ENCODE measurements at places on chromosomes 7 and 10.

- DNase-seq, result no peak
Measured at GRCh38 chr7:47690902-47691558, 109.1 kb upstream of the TNS3 start.

DNA sequence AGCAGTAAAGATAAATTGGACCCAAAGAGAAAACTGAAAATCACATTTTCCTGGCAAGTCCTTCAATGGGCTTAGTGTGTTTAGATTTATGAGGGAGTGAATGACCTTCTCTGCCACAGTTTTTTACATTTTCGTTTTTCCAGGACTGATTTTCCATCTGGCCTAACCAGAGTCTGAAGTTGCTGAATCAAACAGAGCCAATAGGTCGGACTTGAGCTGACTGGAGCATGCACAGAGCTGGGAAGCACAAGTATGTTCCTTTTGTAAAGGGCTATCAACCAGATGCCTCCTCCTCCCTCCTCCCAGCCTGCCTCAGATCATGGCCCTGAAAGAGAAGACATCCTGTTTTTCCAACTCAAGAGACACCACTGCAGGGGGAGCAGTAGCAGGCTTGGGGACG is 126.0 kb upstream of the ANKRD1 start:
- no peak for DNase-seq

GRCh38 chr10:66218981-66219587 is 706.8 kb upstream of the LRRTM3 start:
- peak; percentile 38 for DNase-seq

DNA sequence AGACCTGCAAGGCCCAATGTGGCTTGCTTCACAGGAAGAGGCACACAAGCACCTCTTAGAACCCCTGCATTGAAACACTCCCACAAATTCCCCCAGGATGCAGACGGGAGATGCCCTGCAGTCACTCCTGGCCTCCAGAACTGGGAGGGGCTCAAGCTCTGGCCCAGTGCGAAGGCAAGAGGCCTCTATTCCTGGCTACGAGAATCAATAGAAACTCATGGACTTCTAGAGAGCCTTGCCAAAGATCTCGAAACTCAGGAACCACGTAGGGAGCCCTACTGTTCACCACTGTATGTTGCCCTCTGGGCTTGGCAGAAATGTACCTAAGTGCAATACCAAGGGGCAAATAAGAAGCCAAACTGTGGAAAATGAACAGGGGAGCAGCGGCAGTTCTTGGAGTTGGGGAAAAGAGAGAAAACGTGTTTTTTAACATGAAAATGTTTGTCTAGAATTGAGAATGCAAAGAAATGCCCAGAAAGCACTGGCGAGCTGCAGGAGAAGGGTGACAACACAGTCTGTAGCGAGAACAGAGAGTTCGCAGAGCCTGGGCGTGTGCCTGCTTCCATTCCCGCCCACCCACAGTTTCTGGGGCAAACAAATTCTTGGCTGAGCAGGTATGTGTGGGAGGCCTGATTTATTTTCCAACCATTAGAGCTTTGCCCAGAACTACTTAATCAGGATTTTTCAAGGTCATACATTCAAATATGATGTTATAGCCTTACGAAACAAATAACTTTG is 260.5 kb upstream of the KLF14 start:
- no peak for DNase-seq

GRCh38 chr7:17325364-17325763 is 26.9 kb downstream of the AHR start:
- no peak for DNase-seq

DNA sequence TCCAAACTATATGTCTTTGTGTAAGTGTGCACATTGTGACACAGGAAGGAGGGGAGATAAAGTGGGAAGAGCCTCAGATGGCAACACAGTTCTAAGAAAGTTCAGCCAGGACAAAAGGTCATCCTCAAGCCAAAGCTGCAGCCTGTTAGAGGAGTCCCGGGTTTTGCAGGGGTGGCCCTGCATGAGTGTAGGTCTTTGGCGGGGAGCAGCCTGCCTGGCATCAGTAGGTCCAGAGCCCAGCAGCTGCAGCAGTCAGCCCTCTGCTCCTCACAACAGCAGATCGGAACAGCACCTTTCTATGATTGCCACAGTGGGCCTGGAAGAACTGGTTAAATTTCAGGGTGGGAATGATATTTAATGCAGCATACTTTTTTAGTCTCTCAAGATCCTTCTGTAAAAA is 13.5 kb upstream of the VDAC2 start:
- DNase-seq, result no peak

GRCh38 chr7:28618383-28618782 is 206.1 kb downstream of the CREB5 start:
- DNase-seq, result no peak

GRCh38 chr7:149731207-149731955 is 42.0 kb downstream of the ZNF467 start:
- no peak for DNase-seq

GRCh38 chr10:75395066-75395931 is 6.3 kb downstream of the ZNF503 start:
- peak; percentile 39 for DNase-seq

DNA sequence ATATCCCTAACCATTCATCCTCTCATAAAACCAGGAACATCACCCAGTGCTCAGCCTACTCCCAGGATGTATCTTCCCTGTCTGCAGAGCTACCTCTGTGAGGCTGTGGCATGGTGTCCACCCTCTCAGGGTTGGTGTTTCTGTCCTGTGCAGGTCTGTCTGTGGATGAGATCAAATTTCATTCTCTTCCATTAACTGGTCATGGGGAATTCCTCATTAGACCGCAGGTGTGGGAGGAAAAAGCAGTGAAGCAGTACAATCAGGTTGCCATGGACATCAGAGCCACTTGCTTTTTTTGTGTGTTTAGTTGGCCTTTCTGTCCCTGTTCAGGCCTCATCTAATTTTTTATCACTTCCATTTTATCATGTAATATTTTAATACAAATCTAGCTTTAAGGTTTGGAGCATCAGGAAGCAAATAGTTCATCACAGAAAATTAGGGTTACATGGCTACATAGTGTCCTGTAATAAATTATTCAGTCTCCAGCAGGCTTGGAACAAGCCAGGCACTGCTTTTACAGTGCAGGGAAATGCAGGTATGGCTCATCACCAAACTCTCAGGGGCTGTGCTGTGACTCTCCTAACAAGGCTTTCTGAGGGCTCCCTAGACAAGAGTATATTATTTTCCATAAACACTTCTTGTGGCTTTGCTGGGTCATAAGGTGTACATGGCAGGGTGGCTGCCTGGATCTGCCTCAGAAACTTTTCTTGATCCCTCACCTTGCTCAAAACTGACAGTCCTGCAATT is 594.9 kb upstream of the IGFBP3 start:
- no peak for DNase-seq

DNA sequence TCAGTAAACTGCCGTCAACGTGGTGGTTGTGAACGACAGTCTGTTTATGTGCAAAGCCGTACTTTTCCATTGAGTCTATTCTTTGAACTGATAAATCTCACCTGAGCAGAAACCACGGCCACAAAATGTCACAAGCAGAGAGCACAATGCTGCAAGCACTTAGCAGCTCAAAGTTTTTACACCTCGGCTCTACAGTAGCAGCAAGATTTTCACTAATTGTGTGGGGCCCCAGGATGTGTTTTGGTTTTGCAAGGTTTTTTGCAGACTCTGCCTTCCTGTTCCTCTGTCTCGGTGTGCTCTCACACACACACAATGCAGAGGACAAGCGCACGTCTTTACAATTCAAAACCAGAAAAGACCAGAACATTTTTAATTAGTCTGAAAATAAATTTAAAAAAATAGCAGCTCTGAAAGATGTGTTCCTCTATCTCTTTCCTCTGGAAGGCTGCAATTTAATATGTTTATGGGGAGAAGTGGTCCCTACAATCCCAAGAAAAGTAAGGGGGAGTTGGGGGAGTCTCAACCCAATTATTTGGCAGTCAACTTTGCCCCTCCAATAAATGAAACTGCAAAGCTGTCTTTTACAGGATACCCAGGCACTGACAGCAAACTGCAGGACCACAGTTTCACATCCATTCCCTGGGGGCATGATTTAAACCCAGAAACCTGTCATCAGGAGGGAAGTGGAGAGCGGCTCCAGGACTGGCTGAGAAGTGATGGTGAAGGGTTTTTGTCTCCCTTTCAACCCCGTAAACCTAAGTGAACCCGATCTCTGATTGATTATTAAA is 73.8 kb upstream of the SFMBT2 start:
- peak; percentile 87 for DNase-seq

DNA sequence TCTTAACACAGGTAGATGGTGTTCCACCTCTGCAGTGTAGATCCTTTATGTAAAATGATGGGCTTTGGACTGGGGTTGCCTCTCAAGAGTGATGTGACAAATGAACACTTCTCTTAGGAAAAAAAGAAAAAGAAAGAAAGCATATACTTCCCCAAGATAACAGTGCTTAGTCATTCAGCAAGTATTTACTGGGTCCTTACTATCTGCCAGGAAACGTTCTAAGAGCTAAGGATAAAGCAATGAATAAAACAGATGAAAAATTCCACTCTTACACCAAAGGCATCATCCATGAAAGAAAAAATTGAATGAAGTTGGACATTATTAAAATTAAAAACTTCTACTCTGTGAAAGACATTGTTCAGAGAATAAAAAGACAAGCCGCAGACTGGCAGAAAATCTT is 177.3 kb downstream of the C7orf25 start:
- no peak for DNase-seq

- no peak for DNase-seq
Measured at GRCh38 chr10:46198516-46198915, 88.3 kb upstream of the ANTXRL start.

- DNase-seq, result no peak
Measured at GRCh38 chr10:27369880-27370279, 129.3 kb upstream of the ACBD5 start.

- DNase-seq, result no peak
Measured at GRCh38 chr10:133399123-133399601, 5.2 kb downstream of the MTG1 start.

- DNase-seq, result no peak
Measured at GRCh38 chr10:28981007-28981406, 303.7 kb downstream of the BAMBI start.

GRCh38 chr7:46934198-46934825 is 647.6 kb downstream of the TNS3 start:
- DNase-seq, result no peak

DNA sequence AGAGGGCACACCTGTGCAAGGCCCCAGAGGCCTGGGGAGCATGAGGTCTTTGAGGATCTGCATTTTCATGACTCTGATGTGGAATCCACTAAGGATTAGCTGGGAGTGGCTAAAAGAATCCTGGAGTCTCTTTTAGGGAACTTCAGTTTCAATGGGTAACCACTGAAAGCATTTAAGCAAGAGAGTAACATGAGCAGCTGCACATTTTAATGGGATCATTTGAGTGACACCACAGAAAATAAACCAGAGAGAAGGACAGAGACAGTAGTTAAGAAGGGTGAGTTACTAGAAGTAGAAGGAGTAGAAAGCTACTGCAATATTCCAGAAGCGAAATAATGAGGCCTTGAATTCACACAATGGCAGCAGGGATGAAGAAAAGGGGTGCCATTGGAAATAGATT is 5.2 kb downstream of the GOT1 start:
- DNase-seq, result no peak

DNA sequence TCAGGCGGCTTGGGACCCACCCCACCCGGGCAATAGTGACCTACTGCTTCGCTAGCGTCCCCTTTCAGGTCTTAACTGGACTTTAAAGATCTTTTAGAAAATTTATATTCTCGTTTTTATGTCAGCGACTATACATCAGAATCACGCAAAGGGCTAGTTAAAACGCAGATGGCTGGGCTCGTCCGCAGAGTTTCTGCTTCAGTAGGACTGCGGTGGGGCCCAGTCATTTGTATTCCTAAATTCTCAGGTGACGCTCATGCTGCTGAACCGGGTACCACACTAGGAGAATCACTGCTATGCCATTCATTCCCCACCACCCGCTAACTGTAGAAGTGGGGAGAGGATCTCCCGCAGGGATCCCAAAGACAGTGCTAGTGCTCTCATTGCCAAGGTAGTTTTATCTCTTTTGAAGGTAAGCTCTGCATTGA is 12.0 kb upstream of the SP8 start:
- DNase-seq, result no peak

DNA sequence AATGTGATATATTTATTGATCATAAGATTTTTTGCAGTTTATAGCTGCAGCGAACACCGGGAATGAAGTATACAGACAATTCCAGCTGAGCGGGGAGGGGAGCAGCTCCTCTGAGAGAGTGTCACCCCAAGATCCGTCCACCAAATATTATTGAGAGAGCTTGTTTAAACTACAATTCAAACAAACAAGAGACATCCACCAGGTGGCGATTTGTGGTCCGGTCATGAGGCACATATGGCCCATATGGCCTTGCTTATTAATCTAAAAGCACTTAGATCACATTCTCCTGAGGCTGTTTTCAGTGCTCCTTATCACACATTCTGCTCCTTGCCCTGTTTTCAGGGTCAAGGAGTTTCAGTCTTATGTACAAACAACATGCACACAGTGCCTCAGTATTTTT is 83.1 kb downstream of the THSD7A start:
- DNase-seq, result peak; percentile 1

GRCh38 chr10:86804805-86805204 is 48.4 kb downstream of the BMPR1A start:
- DNase-seq, result no peak

GRCh38 chr7:33485747-33486493 is 356.6 kb downstream of the BBS9 start:
- no peak for DNase-seq

- DNase-seq, result no peak
Measured at GRCh38 chr7:135965602-135966001, 11.6 kb downstream of the MTPN start.

GRCh38 chr7:42016517-42016916 is 220.5 kb downstream of the GLI3 start:
- no peak for DNase-seq

DNA sequence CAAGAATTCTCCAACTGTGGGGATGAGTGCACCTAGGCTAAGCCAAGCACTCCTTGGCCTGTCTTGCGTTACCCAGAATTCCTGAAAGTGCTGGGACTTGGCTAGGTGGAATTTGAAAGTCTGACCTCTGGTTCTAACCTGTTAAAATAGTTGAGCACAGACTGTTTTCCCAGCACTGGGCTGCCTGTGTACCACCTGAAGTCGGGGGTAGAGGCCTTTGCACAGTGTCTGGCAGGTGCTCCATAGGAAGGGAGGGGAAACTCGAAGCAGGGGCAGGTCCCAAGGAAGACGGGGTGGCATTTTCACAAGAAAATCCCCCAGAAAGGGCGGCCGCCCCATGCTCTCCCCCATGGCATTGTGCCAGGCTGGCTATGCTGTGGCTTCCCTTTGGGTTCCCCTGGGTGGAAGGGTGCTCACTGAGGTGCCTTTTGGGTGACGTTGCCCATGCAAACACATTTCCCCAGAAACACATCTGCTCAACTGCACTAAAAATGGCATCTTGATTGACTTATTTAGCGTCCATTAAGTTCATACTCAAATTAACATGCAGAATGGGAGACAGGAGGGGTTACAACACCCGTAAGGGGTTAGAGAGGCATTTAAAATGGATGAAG is 62.9 kb downstream of the SYPL1 start:
- no peak for DNase-seq

GRCh38 chr7:100493476-100494264 is 9.9 kb downstream of the NYAP1 start:
- peak; percentile 63 for DNase-seq

DNA sequence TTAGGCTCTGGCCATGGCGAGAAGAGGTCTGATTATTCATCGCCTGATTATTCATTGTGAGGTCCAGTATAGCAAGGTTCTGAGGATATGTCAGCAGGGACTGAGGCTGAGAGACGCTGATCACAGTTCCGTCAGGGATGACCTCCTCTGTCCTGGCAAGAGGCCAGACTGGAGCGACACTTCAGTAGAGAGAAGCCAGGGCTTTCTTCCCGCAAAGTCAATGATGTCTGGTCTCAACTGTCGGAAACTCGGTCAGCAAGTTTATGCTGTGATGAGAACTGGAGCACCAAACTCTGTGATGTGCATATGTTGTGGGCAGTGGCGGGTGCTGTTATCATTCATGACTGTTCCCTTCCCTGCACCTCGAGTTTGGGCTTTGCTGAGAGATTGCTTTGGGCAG is 29.0 kb upstream of the GNA12 start:
- no peak for DNase-seq
